ENCODE measurements at places on chromosomes 7 and 10.

DNA sequence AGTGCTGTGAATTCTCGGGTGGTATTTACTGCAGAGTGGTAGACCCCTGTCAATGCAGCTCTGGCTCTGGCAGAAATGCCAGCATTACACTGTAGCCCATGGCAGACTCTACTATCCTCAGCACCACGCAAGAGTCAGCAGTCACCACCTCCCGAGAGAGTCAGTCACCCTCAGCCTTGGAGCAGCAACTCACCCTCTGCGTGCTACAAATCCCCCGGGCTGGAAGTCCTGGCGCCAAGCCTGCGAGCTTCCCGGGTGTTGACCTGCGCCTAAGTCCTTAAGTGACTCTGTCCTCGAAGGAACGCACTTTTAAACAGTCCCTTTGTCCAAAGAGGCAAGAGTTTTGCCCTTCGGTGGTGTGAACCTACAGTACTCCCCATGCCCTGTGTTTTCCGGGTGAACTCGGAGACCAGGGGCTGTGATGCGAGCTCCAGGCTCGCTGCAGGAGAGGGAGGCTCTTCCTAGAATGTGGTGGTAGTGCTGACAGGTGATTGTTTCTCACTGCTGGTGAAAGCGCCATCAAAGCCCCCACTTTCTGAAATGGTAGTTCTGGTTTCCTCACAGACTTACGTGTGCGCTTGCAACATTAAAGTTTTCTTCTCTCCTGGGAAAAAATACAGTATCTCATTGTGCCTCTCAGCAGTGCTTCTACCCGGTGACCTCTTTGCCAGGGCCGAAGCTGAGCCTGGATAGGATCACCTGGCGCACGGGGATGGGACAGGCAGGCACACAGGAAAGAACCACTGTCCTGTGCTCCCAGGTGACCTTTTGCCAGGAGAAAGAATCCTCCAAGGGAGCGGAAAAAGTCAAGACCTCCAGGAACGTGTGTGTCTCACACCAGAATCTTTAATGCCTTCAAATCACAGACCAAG is 33.1 kb upstream of the MBL2 start:
- no peak for DNase-seq

GRCh38 chr10:44978570-44979280 is at the start of gene DEPP1:
Gene DEPP1, minus strand, starts transcription at chr10:44978809. Its CDS starts 779 bp downstream, at chr10:44978030.
- DNase-seq, result peak; percentile 92

DNA sequence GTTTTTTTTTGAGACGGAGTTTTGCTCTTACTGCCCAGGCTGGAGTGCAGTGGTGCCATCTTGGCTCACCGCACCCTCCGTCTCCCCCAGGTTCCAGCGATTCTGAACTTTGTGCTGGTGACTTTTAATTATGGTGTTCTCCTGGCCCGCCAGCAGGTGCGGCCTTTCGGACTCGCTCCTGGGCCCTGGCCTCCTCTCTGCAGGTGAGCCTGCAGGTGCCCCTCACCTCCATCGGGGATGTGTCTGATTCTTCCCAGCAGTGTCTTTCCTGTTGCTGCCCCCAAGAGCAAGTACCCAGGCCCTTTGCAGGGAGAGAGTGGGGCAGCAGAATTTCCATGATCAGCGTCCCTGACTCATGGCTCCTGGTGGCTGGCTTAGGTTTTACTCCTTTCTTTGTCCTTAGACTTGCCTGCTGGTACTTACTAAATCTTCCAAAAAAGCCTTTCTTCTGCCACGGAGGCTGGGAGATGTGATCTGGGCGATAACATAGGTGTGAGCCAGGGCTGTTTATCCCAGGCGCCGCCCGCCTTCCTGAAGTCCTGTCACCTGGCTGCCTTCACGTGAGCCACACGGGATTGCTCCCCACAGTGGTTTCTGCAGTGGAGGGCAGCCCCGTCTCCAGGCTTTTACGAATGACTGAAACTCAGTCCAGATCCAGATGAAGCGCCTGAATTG is 10.7 kb downstream of the WIPI2 start:
- no peak for DNase-seq

GRCh38 chr10:91317541-91317940 is 92.6 kb upstream of the HECTD2 start:
- DNase-seq, result no peak

DNA sequence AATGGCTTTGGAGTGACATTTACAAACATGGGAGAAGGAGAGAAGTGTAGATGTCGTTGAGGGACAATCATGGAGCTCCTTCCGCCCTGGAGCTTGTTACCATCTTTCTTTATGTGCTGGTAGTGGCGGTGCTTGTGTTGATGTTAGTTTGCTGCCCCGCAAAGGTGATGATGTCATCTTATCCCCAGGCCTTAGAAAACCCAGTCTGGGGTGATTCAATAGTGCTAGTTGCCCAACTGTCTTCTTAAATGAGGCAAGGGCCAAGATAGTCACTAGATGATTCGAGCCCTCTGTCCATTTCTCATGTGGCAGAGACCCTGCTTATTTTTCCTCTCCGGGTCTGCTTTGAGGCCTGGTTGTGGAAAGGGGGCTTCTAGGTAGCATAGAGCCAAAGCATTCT is 277.4 kb downstream of the CCSER2 start:
- DNase-seq, result no peak

- no peak for DNase-seq
Measured at GRCh38 chr7:4849390-4849789, 12.4 kb downstream of the PAPOLB start.

DNA sequence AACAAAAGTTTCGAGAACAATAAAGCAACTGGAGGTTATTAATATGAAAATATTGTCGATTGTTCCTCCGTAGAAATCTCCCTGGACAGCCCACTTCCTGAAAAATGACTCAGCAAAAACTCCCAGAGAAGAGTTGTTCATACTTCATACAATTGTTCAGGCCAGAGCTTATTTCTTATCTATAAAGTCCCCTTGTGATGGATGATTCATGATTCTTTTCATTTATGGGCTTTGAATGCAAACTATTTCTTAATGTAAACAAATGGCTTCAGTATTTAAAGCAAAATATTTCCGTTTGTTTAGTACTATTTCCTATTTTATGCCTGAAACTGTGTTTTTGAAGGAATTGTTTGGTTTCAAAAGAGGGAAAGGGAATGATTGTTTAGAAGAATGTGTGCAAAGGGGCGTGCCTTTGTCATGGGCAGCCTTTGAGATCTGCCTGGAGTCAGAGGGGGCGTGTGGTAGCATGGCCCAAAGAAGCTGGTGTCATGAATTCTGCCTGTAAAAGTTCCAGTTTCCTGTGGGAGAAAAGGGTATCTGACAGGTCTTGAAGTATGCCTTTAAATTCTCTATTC is 26.2 kb upstream of the EXOC6 start:
- peak; percentile 38 for DNase-seq

DNA sequence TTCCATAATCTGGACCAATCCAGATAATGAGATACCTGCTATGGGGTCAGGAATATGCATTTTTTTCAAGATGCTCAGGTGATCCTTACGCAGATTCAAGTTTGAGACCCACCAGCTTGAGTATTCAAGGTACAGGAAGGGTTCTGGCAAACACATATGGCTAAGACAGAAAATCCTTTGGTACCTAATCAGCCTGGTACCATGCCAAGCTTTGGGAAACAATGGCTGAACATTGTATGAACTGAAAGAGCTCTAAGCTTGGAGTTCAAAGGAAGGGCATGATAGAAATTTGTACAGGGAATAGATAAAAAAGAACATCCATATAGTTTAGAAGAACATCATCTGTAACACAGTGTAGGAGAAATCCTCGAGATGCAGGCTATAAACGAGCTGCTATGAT is 382.7 kb downstream of the THSD7A start:
- no peak for DNase-seq

- no peak for DNase-seq
Measured at GRCh38 chr10:101570428-101571270, 17.4 kb downstream of the POLL start.

GRCh38 chr10:86357041-86357440 is 9.6 kb downstream of the GRID1 start:
- DNase-seq, result no peak

DNA sequence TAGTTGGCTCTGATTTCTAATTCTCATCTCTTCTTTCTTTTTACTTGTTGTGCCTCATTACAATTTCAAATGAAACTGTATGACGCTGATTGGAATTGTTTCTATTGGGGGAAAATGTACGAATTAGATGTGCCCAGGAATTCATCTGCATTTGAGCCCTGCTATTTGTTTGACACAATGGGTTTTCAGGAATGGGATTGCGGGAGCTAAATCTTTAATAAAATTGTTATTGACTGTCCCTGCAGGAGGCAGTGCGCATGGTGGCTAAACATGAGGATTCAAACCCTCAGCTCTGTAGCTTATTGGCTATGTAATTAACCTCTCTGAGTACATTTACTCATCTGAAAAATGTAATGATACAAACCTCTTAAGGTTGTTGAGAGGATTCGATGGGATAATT is 181.6 kb downstream of the NXPH1 start:
- DNase-seq, result no peak

GRCh38 chr10:96410296-96410695 is 51.5 kb upstream of the OPALIN start:
- DNase-seq, result no peak

- peak; percentile 15 for DNase-seq
Measured at GRCh38 chr7:117780832-117781231, 92.4 kb downstream of the CTTNBP2 start.

- peak; percentile 36 for DNase-seq
Measured at GRCh38 chr7:152336754-152337368, 98.9 kb downstream of the KMT2C start.

GRCh38 chr7:41169317-41169716 is 533.6 kb downstream of the INHBA start:
- no peak for DNase-seq

DNA sequence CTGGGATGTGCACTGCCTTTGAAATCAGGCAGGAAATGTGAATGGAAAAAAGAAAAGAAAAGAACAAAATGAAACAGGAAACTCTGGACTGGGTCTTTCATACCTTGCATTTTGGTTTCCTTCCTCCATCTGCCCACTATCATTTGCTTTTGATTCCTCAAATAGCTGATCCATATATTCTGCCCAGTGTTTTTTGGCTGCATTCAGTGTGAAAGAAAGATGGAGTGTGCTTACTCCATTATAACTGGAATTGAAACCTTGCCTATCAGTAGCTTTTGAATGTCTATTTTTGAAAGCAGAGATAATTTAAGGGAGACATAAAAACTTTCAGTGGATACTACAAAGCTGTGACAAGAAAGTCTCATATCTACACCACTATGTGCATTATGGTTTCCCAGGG is 64.1 kb upstream of the ASAH2 start:
- no peak for DNase-seq

Measured in stromal cell of bone marrow (primary cell).